ENCODE measurements at places on chromosomes 2 and 18. TPM values are rescaled to one million over a fixed set of nuclear protein-coding genes. Genes with fewer than 3 reads are reported as not detected.

Gene EVX2
- total RNA-seq: not detected

Gene MC2R
- not detected for total RNA-seq

Gene LBX2
- total RNA-seq: 0.39 TPM

Gene CCDC141
- total RNA-seq: 1.9 TPM

Gene SOCS6
- 0.58 TPM for total RNA-seq

Gene UGT1A10
- 0.16 TPM for total RNA-seq

Gene CNDP2
- 217 TPM for total RNA-seq

Gene POTEC
- total RNA-seq: 0.04 TPM

Gene SERPINB13
- not detected for total RNA-seq

Gene PXDN
- total RNA-seq: not detected

All from activated T-helper 17 cell treated with anti-CD3 and anti-CD28 coated beads, Interleukin-2, amount 50 U/mL, for 72 hours (primary cell).